ENCODE measurements at places on chromosomes 12 and 14. TPM values are rescaled to one million over a fixed set of nuclear protein-coding genes. Genes with fewer than 3 reads are reported as not detected.

Gene BBOF1
- 1.5 TPM for total RNA-seq

Gene AKAP3
- total RNA-seq: 0.44 TPM

Gene WNT1
- total RNA-seq: not detected

Gene TSPAN11
- total RNA-seq: not detected

Gene TUNAR
- total RNA-seq: not detected

Gene LRTM2
- total RNA-seq: not detected

Gene CMTM5
- not detected for total RNA-seq

Measured in K562 (cell line).